SJSA1 (cell line): ENCODE measurements at places on chromosomes 1 and 21. TPM values are rescaled to one million over a fixed set of nuclear protein-coding genes. Genes with fewer than 3 reads are reported as not detected.

The WDR64 gene
- total RNA-seq = 0.24 TPM in 1 of 2 replicates, not detected in the other

The PLA2G4A gene
- 0.39 TPM in 1 of 2 replicates, not detected in the other for total RNA-seq

The CD5L gene
- not detected in 2 replicates for total RNA-seq

The PTGFR gene
- total RNA-seq = 3.6 and 6.3 TPM in 2 replicates

The ANGEL2 gene
- total RNA-seq = 25.8 and 42.3 TPM in 2 replicates

The SLC44A5 gene
- 0.05 TPM in 1 of 2 replicates, not detected in the other for total RNA-seq

GRCh38 chr1:184818646-184819045 lies 64.0 kb upstream of the EDEM3 start:
- DNase-seq = no peak
- peaks cover 46% of the 10 kb centered on the region for H3K36me3 ChIP-seq
- H3K4me1 ChIP-seq = peaks cover 18% of the 10 kb centered on the region
- no peaks in the 10 kb centered on the region for H3K27me3 ChIP-seq
- H3K27ac ChIP-seq = no peak overlapping the region

DNA sequence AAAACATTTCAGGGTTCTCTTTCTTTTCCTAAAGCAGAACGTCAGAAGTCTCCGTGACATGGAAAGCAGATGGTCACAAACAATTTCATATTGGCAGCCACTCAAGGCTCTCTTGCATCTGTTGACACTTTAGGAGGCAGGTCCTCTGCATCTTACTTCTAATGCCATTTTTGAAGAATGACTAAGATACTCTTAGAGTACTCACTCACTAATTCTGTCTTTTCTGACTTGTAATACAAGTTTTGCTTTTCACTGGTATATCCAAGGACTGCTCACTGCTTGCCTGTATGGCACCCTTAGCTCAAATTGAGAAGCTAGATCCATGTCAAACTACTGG lies 68.3 kb downstream of the PRRX1 start:
- H3K36me3 ChIP-seq = no peaks in the 10 kb centered on the region
- no peak for DNase-seq
- no peaks in the 10 kb centered on the region for H3K27me3 ChIP-seq
- H3K4me3 ChIP-seq = no peak overlapping the region
- H3K27ac ChIP-seq = no peak overlapping the region

- H3K27me3 ChIP-seq = no peaks in the 10 kb centered on the region
- no peaks in the 10 kb centered on the region for H3K36me3 ChIP-seq
- no peak for DNase-seq
- no peak within 1 kb of the TSS for H3K4me3 ChIP-seq
- no peak within 1 kb of the TSS for H3K27ac ChIP-seq
- peaks cover 41% of the 10 kb centered on the region for H3K4me1 ChIP-seq
Measured at GRCh38 chr1:28176492-28177470, at the start of gene PTAFR. Gene PTAFR, minus strand, starts transcription at chr1:28176690. Its CDS starts 25,669 bp downstream, at chr1:28151021.

- H3K36me3 ChIP-seq = no peaks in the 10 kb centered on the region
- H3K4me3 ChIP-seq = no peak overlapping the region
- H3K27me3 ChIP-seq = no peaks in the 10 kb centered on the region
Measured at GRCh38 chr1:159817276-159818041, 9.2 kb upstream of the SLAMF8 start.

- no peak overlapping the region for H3K27ac ChIP-seq
- no peaks in the 10 kb centered on the region for H3K27me3 ChIP-seq
- no peaks in the 10 kb centered on the region for H3K36me3 ChIP-seq
- peak; percentile 82 for DNase-seq
- peaks cover 48% of the 10 kb centered on the region for H3K4me1 ChIP-seq
- peak overlapping the region; percentile 53 for H3K4me3 ChIP-seq
Measured at GRCh38 chr1:31762726-31763670, 1.1 kb downstream of the ADGRB2 start.

DNA sequence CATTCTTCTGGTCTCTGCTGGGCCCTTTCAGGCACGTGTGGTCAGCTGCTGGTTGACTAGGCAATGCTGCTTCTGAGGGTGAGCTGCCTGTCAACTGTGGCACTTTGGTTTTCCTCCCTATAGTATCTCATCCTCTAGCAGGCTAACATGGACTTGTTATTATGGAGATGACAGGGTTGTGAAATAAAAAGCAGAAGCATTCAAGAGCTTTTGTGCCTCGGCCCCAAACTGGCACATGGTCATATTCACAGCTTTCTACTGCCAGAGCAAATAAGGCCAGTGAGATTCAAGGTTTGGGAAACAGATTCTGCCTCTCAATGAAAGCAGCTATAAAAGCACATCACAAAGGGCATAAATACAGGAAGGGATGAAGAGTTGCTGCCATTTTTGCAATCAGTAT lies 1.6 kb upstream of the ZNF124 start:
- no peak overlapping the region for H3K27ac ChIP-seq
- H3K4me1 ChIP-seq = no peaks in the 10 kb centered on the region
- no peaks in the 10 kb centered on the region for H3K36me3 ChIP-seq
- H3K27me3 ChIP-seq = no peaks in the 10 kb centered on the region

DNA sequence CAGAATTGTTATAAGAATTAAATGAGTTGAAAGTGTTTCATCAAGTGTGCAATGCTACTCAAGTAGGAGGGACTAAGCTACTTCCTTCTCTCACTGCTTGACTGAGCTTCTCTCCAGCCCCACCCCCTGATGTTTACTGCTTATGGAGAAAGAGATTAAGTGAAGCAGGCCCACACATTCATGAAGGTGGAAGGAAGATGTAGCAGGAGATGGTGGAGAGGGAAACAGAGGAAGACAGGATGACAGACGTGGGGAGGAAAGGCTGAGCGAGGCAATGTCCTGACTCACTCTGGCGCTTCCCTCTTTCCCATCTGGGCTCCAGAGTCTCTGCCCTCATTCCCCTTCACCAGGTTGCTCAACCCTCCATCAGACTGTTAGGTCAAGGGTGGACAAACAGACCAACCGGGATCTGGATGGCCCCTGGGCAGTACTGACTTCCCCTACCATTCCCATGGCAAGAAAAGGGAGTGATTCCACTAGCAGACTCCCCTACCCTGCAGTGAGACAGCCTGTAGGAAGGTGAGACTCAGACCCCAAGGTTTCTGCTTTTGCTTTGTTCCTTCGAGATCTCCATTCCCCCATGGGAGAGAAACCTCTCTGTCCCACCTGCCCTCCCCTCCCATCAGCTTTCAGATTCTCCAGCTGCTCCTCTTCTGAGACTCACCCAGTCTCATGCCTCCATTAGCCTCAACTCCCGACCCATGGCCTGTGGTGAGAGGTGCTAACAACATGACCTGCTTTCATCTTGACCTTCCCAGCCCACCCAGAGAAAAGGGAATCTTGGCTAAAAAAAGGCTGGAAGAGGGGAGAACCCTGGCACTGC lies 3.1 kb upstream of the ARHGEF2 start:
- H3K36me3 ChIP-seq = peaks cover 8% of the 10 kb centered on the region
- H3K4me3 ChIP-seq = no peak overlapping the region
- H3K4me1 ChIP-seq = peaks cover 66% of the 10 kb centered on the region
- no peaks in the 10 kb centered on the region for H3K27me3 ChIP-seq

DNA sequence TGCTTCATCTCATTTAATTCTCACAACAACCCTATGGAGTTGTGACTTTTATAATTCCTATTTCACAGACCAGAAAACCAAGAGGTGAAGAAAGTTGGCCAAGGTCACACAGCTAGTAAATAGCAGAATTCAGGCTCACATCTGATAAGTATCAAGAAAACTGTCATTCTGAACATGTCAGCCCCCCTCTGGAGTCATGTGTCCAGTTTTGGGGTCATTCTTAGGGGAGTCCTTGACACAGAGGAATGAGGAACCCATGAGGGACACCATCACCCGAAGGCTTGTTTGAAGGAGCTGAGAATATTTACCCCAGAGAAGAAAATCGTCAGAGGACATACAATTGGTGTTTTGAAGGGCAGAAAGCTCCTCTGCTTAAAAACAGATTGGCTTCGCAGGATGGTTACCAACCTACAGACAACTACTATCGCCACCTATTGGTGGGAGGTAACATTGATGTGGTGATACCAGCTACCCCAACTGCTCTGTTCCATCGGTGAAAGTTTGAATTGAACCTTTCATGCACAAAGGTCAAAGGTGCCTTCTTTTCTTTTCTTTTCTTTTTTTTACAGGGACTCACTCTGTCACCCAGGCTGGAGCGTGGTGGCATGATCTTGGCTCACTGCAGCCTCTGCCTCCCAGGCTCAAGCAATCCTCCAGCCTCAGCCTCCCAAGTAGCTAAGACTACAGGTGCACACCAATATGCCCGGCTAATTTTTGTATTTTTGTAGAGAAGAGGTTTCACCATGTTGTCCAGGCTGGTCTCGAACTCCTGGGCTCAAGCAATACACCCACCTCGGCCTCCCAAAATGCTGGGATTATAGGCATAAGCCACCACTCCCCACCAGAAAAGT lies 31.3 kb downstream of the NCMAP start:
- H3K36me3 ChIP-seq = no peaks in the 10 kb centered on the region
- DNase-seq = no peak
- no peak overlapping the region for H3K27ac ChIP-seq
- no peaks in the 10 kb centered on the region for H3K27me3 ChIP-seq
- peaks cover 8% of the 10 kb centered on the region; the same call in 1 of the 2 replicates for H3K4me1 ChIP-seq

GRCh38 chr1:239896980-239897379 lies 194.7 kb upstream of the FMN2 start:
- H3K4me3 ChIP-seq = no peak overlapping the region
- no peaks in the 10 kb centered on the region for H3K27me3 ChIP-seq
- no peak overlapping the region for H3K27ac ChIP-seq
- no peaks in the 10 kb centered on the region for H3K4me1 ChIP-seq
- H3K36me3 ChIP-seq = no peaks in the 10 kb centered on the region

DNA sequence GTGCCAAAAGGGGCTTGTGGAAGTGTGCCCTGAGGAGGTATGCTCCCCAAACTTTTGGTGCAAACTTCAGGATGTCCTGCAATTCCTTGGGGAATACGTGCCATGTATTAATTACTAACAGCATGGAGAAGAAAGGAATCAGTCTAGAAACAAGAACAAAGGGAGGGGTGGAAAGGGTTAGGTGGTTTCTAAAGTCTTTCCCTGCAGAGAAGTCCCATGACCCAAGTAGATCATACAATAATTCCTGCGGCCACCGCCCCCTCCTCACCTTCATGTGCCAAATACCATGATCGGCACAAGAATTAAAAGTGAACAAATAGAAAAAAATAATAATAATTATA lies 258.2 kb downstream of the PLPP3 start:
- no peak overlapping the region for H3K4me3 ChIP-seq
- no peaks in the 10 kb centered on the region for H3K27me3 ChIP-seq
- DNase-seq = no peak
- peaks cover 10% of the 10 kb centered on the region for H3K4me1 ChIP-seq
- H3K27ac ChIP-seq = no peak overlapping the region

- H3K36me3 ChIP-seq = peaks cover 83% of the 10 kb centered on the region
- peaks cover 20% of the 10 kb centered on the region for H3K4me1 ChIP-seq
- H3K4me3 ChIP-seq = no peak overlapping the region
- no peaks in the 10 kb centered on the region for H3K27me3 ChIP-seq
Measured at GRCh38 chr1:236576004-236576403, 28.3 kb downstream of the HEATR1 start.

DNA sequence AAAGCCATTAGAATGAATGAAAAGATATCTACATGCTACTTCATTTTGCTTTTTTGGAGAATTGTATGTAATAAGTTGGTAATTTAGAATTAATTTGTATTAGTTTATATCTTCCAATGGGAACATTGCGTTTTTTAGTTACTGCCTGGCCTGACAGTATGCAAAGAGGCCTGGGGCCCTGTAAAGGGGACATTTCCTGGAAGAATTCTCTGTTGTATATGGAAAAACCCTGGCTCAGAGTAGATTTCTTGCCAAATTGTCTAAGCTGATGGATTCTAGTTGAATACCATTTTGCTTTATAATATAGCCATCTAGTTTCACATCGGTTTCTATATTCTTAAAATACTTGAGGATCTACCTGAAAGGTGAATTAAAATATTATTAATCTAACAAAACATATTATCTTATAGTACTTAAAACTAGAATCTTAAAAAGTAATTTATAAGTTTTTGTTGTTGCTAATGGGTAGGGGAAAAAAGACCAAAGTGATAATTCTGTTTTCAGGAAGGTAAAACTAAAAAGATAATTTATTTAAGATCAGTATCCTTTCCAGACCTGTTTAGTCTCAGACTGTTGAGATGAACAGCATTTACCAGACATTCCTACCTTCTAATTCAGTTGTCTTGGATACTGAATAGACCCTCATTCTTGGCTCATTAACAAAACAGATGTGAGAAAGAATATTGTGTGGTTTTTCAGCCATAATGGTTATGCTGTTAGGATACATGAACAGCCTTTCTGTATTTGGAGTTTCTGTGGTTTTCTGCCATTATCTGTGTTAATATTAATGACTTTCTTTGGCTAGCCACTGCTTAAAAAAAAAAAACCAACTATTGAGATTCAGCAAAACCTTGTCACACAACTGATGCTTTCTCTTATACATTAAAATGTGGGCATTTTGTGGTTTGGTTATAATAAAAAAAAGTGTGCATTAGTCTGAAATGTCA lies 4.8 kb downstream of the AGO3 start:
- no peak for DNase-seq
- no peak overlapping the region for H3K4me3 ChIP-seq
- H3K4me1 ChIP-seq = no peaks in the 10 kb centered on the region; the same call in 1 of the 2 replicates
- no peak overlapping the region for H3K27ac ChIP-seq
- no peaks in the 10 kb centered on the region for H3K27me3 ChIP-seq

- no peak overlapping the region for H3K4me3 ChIP-seq
- H3K4me1 ChIP-seq = no peaks in the 10 kb centered on the region
- DNase-seq = no peak
- no peak overlapping the region for H3K27ac ChIP-seq
- H3K36me3 ChIP-seq = no peaks in the 10 kb centered on the region
Measured at GRCh38 chr1:200877839-200878551, 5.2 kb downstream of the GPR25 start.

DNA sequence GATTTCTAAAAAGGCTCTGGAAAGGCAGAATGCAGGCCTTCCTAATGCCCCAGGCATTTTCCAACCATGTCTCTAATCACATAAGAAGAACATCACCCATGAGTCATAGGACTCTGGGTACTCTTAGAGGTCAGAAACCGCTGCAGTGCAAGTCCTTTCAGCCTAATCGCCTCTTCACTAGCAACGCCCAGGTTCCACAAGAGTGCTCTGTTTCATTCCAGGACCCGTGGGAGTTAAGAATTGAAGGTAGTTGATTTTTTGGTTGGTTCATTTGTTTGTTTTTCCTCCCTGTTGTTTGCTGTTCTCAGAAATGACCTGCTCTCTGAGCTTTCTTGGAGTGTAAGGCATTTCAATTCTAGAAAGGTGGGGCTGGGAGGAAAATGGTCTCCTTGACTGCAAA lies 123.2 kb downstream of the NR5A2 start:
- peak; percentile 63 for DNase-seq
- H3K4me3 ChIP-seq = no peak overlapping the region
- no peaks in the 10 kb centered on the region for H3K27me3 ChIP-seq

DNA sequence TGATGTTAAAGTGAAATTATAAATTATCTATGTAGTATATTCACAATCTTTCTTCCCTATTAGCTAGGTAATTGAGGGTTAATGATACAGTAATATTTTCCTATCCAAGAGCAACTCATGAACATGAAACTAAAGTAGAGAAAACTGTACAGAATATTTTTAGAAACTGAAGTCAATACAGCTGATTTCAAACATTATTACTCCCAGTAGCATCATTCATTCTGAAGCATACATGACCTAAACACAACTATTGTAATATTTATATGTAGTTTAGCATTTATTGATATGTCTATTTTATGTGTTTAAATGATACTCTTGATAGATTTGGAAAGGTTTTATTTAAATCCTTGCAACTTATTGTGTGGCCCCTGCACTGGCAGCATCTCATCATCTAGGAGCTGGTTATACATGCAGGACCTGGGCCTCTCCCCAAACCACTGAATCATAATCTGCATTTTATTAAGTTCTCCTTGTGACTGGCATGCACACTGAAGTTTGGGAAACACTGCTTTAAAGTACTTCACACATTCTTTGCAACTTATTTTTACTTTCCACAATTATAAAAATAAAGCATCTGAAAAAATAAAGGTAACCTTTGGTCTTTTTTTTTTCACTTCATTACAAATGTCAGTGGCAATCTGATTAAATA lies 199.9 kb downstream of the LRRC40 start:
- H3K27ac ChIP-seq = no peak overlapping the region
- no peaks in the 10 kb centered on the region for H3K27me3 ChIP-seq
- H3K36me3 ChIP-seq = no peaks in the 10 kb centered on the region
